ENCODE measurements at places on chromosomes 1 and 21.
A peak's percentile ranks its signal among the peaks of the same experiment; 100 is the strongest.

GRCh38 chr1:110601332-110601731 is 4.8 kb downstream of the KCNA2 start:
- no peak for DNase-seq

DNA sequence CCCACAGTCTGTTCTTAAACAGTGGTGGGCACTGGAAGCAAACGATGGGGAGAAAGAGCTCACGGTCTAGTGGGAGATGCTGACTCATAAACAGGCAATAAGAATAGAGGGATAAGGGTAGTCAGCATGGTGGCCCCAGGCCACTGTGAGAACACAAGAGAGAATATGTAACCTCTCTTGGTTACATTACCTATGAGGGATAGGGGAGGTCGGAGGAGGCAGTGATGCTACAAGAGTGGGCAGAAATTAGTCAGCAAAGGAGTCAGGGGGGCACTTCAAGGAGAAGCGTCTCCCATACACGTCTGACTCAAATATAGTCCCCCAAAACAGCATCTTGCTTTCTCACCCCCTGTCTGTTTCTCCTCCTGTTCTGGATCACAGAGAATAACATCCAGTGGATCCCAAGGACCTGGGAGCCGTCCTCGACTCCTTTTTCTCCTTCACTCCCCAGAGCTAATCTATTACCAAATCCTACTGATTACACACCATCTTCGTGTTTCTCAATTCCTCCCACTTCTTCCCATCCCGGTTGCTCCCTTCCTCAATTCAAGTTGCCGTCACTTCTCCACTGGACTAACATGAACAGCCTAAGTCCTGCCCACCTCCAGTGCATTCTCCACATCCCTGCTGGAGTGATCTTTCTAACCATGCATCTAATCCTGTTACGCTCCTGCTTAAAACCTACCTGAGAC is 2.1 kb downstream of the SLAMF8 start:
- no peak for DNase-seq

- DNase-seq: no peak
Measured at GRCh38 chr1:201026836-201027235, 3.3 kb upstream of the KIF21B start.

DNA sequence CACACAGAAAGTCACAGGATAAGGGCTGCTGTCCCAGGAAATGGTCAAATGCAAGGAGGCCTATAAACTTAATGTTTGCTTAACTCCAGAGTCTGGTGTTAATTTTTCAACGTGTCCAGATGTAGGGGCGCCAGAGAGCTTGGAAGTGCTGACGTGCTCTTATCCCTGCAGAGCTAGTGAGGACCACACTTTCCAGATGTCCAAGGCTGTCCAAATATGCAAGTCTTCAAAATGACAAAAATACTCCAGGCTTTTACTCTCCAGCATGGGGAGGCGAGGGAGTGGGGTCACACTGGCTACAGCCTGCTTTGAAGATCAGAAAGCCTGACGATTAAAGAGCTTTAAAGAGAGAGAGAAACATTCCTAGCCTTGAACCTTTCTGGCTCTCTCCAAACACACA is 57.6 kb downstream of the ABCA4 start:
- no peak for DNase-seq

GRCh38 chr21:43899307-43900077 is 34.5 kb downstream of the AGPAT3 start:
- DNase-seq: no peak

DNA sequence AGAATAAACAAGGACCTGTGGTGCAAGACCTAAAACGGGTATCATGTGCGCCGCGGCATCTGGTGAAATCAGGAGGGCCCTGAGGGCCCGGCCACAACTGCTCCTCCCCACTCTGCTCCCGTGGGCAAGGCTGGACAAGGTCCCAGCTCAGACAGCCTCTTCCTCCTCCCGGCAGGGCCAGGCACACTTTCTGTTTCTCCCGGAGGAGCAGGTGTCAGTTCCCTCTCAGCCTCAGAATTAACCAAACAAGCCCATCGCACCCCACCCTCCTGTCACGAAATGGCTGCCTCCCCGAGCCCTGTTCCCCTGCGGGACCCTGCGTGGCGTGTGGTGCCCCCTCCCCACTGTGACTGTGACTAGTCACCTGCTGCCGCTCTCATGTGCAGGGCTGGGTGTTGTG is 15.2 kb downstream of the PTTG1IP start:
- no peak for DNase-seq

- DNase-seq: no peak
Measured at GRCh38 chr21:27024301-27024700, 57.4 kb upstream of the ADAMTS5 start.

- no peak for DNase-seq
Measured at GRCh38 chr1:21139601-21140000, 37.1 kb downstream of the EIF4G3 start.

- no peak for DNase-seq
Measured at GRCh38 chr1:40036574-40036973, 4.0 kb upstream of the CAP1 start.

DNA sequence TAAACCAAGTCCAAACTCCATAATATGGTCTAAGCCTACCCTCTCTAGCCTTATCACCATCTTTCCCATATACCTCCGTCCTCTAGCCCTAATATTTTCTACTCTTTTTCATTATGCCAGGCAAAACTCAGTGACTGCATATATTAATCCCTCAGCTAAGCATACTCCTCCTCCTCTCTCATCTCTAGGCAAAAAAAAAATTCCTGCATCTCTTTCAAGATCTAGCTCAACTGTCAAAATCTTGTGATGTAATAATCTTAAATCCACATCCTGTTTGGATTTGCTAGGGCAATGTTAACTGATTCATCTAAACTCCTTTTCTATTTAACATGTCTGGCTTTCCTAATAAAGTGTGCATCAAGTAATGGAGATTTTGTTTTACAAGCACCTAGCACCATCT is 20.4 kb downstream of the PRPF38A start:
- peak; percentile 28 for DNase-seq

GRCh38 chr21:22352088-22352487 is 1353.9 kb downstream of the NCAM2 start:
- DNase-seq: no peak

GRCh38 chr1:180751921-180752320 is 120.1 kb downstream of the XPR1 start:
- DNase-seq: no peak

DNA sequence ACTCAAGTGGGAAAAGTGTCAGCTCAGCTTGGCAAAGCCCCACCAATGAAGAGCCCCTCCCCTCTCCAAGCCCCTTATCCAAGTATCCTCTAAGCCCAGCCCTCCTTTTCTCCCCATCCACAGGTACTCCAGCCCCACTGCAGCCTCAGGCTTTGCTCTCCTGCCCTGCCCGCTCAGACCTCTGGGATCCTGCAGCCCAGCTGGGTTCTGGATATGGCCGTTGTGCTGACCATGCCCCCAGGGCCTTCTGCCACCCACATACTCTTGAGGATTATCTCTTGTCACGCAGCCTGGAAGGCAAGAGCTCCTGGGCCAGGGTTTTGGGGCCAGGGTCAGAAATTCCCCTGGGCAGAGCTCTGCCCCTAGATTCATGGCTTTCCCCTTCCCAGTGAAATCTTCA is 4.7 kb downstream of the SHISA4 start:
- no peak for DNase-seq

GRCh38 chr21:14086553-14086952 is 124.2 kb downstream of the LIPI start:
- DNase-seq: no peak

DNA sequence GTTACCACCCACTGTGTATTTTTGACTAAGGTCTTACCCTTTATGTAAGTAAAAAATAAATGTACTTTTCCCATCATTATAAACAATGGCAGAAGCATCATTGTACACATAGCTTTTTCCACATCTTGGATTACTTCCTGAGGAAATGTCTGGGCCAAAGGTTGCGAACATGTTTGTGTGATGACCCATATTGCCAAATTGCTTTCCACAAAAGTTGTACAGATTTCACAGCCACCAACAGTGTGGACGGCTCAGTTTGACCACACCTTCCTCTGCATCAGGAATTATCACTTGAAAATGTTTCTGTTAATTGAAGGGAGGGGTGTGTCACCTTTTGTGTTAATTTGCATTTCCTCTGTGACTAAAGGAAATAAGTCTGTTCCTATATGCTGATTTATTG is 25.7 kb downstream of the AKNAD1 start:
- no peak for DNase-seq

GRCh38 chr1:67441183-67441582 is 11.0 kb upstream of the SERBP1 start:
- DNase-seq: no peak

DNA sequence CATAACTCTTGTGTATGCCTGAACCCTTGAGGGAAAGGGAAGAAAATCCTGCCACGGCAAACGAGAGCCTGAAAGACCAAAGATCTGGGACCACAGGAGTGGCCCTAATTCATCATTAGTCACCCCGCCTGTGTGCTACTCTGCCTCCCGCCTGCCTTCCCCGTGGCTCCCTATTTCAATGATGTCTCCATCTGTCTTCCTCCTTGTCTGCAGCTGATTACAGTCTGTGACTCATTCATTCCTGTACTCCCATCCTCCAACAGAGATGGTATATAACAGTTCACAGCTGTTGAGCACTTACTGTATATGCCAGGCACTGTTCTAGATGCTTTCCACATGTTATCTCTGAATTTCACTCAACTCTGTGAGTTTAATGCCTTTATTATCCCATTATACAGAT is 96.6 kb downstream of the SEC16B start:
- no peak for DNase-seq

DNA sequence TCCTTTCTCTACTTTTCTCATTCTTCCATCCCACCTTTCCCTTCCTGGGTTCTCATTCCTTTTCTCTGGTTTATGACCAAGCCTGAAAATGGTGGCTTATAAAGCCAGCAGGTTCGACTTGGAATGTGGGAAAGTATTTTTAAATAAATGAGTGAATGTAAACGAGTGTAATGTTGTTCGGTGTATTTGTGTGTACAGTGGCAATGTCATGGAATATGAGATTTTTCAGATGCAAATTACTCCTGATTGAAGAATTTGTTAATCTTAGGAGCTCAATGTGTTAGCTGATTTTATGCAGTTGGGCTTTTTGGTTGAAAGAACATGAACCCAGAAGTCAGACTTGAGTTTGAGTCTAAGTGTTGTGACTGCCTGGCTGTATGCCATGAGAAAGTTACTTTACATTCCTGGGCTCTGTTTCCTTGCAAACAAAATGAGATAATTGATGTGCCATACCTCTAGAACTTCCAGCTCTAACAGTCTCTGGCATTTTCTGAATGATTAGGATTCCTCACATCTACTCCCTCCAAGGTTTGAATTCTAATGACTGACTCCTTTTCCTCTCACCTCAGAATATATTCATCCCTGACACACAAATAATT is 6.6 kb downstream of the SGIP1 start:
- DNase-seq: no peak

- DNase-seq: no peak
Measured at GRCh38 chr1:83978056-83978455, 20.9 kb downstream of the TTLL7 start.

DNA sequence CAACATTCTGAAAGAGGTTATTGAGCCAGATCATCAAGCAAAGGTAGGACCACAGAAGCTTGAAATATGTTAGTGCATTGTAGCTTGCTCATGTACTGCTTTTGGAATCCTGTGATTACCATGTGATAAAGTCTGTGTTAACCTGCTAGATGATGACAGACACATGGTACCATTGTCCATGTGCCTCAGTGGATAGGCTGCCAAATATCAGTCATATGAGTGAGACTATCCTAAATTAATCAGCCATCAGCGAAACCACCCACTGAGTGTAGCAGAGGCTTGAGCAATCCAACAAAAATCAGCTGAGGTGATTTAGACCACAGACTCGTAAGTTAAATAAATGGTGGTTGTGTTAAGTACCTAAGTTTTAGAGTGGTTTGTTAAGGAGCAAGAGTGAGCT is 32.7 kb upstream of the CRB1 start:
- DNase-seq: no peak

- no peak for DNase-seq
Measured at GRCh38 chr1:33460144-33460543, 12.3 kb upstream of the ZSCAN20 start.

GRCh38 chr1:11882814-11883538 is 24.2 kb upstream of the NPPB start:
- DNase-seq: no peak

DNA sequence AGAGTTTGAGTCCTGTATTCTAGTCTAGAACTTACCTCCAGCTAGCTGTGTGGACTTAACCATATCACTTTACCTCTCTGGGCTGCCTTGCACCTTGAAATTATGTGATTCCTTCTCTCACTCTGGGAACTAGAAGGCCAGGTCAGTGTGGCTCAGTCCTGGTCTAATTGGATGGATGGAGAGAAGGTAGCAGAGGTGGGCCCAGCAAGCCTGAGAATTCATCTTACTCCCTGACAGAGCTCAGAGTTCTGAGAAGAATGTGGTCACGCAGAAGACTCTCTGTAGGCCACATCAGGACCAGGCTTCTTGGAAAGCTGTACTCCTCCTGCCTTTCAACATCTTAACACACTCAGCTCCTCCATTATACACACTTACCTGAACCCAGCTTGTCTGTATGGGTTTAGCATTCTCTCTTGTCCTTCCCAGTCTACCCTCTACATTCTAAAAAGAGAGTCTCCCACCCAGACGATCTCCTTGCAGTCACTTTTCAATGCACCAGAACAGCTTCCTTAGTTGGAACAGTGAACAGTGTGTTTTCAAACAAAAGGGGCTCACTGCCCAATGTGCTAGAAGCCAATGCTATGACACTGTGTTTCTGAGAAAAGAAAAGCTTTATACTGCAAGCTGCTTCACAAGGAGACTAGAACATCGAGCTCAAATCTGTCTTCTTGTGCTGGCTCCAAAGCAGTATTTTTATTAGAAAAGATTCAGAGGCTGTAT is 60.5 kb downstream of the CAPN9 start:
- DNase-seq: no peak

DNA sequence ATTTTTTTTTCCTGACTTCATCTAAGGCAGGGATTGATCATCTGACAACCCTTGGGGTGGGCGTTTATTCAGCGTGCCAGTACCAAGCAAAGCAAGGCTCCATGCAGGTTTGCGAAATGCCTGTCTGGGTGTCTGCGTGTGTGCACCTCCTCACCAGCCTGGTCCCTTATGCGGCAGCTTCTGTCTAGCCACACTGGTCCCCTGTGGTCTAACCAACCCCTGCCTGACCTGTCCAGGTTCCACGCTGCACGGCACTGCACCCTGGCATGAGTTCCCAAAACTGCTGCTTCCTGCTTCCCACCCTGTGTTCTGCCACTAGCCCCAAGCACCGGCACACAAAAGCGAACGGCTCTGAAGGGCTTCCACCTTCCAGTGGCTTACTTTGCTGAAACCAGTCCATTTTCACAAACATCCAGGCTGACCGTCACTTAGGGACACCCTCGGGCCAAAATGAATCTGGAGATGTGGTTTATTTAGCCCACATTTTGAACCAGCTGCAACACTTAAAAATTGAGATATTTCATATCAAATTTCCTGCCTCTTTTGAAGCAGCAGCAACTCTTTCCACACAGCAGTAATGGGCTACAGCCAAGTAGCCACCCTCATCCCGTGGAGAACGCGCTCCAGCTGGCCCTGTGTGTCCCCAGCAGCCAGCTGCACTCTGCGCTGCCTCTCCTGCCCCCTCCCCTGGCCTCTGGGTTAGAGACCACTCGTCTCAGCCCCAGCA is 55.7 kb downstream of the HLCS start:
- no peak for DNase-seq

- no peak for DNase-seq
Measured at GRCh38 chr1:5571438-5571837, 420.8 kb downstream of the NPHP4 start.

- no peak for DNase-seq
Measured at GRCh38 chr21:39021478-39021832, 161.8 kb downstream of the PSMG1 start.

- peak; percentile 76 for DNase-seq
Measured at GRCh38 chr1:116325922-116326321, 47.1 kb upstream of the ATP1A1 start.

- no peak for DNase-seq
Measured at GRCh38 chr1:228309326-228310067, 97.1 kb downstream of the TRIM11 start.

Data from natural killer cell (primary cell).